Iris pigment epithelial cell (primary cell): ENCODE measurements at places on chromosomes 12 and 14.

DNA sequence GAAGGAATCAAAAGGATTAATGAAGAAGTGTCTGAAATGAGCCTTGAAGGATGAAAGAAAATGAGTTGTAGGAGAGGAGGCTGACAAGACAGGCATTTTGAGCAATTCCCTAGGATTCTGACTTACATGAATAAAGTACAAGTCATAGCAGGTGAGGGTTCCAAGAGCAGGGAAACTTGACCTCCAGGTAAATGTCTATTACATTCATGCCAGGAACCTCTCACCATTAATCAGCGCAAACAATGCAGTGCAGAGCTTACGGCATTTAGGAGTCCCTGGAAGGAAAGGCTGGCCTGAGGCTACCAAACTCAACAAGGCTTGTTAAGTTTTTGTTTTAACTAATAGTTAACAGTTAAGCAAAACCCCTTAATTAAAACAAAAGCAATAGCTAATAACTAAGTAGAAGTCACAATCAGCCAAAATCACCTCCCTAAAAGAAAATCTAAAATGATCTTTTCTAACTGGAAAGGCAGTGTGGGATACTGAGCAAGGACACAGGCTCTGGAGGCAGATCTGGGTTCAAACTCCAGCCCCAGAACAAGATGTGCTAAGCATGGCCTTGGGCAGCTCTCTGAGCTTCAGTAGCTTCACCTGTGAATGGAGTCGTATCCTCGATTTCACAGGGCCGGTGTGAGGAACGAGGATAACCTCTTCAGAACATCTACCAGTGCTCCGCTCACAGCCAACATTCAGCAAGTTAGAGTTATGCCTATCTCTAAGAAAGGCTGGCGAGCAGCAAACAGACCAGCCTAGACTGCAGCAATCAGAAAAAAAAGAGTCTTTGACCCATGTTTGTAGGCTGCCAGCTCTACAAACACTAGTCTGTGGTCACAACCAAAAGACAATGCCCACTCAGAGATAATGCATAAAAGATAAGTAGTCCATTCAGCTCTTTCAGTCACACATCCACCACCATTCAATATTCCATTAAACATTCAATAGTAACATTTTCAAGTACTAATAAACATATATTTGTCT, 16.9 kb downstream of the PPTC7 start:
- DNase-seq, result no peak

DNA sequence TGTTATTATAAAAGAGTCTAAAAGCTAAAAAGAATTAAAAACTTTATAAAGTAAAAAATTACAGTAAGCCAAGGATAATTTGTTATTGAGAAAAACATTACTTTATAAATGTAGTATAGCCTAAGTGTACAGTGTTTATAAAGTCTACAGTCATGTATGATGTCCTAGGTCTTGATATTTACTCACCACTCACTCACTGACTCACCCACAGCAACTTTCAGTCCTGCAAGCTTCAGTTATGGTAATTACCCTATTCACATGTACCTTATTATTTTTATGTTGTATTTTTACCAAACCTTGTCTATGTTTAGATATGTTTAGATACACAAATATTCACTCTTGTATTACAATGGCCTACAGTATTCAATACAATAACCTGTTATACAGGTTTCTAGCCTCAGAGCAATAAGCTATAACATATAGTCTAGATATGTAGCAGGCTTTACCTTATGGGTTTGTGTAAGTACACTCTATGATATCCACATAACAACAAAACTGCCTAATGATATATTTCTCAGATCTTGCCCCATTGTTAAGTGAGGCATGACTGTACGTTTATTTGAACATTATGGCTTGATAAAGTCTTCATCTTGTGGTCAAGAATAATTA, 113.7 kb upstream of the KITLG start:
- peak; percentile 62 for DNase-seq

GRCh38 chr14:103872481-103873113, 25.2 kb upstream of the PPP1R13B start:
- no peak for DNase-seq

DNA sequence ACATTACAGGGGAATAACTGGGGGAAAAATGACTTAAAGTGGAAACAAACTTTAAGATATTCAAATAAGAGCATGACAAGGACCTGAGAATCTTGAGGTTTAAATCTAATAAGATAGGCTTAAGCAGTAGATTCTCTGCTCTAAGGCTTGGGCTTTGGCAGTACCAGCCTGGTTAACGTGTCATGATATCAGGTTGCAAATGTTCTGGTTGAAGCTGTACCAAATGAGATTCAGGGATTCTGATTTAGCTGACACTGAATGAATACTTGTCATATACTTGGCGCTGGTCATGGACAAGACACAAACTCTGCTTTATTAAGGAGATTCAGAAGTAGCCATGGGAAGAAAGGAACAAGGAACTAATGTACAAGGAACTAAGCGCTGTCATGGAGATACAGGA, 6.1 kb downstream of the TCP11L2 start:
- no peak for DNase-seq

GRCh38 chr14:103749452-103749851, 33.8 kb downstream of the ZFYVE21 start:
- no peak for DNase-seq

DNA sequence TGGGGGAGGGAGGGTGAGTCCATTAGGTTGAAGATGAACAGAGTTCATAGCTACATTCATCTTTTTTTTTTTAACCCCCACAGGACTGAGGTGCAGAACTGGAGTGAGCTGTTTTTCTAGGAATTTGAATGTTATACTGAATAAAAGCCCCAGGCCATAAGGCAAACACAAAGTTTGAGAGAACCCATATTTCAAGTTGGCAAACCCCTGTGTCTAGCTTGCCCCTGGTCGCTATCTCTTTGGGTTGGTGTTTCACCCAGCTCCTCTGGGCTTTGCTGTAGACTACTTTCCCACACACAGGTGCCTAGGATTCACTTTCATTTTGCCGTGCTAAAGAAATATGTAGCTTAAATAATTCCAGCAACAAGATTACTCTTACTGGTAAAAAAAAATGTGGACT, 5.2 kb upstream of the LMO3 start:
- no peak for DNase-seq

- peak; percentile 81 for DNase-seq
Observed at GRCh38 chr12:42094277-42094676, 50.4 kb downstream of the GXYLT1 start.

- DNase-seq, result peak; percentile 67
Observed at GRCh38 chr12:120183211-120183631, 11.3 kb downstream of the GCN1 start.

DNA sequence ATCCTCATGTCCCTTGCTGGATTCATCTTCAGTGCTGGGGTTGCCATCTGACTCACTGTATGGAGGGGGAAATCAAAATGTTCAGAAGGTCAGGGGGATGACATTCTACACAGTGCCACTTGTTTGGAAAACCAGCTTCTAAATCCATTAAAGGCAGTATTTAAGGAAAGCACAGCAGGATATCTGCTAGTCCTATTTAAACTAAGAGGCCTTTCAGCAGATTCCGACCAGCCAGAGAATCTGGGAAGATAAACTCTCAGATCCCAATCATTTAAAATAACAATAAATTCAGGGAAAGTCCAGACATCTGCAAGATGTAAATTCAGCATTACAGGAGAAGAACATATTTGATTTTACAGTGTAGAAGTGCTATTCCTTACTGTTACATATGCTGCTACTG, 3.8 kb downstream of the SIX4 start:
- DNase-seq, result no peak

- DNase-seq, result no peak
Observed at GRCh38 chr12:55982319-55982936, 8.6 kb downstream of the RAB5B start.

- no peak for DNase-seq
Observed at GRCh38 chr12:113473400-113473799, 1.7 kb upstream of the LHX5 start.

- no peak for DNase-seq
Observed at GRCh38 chr14:24920265-24921075, 129.5 kb downstream of the STXBP6 start.

DNA sequence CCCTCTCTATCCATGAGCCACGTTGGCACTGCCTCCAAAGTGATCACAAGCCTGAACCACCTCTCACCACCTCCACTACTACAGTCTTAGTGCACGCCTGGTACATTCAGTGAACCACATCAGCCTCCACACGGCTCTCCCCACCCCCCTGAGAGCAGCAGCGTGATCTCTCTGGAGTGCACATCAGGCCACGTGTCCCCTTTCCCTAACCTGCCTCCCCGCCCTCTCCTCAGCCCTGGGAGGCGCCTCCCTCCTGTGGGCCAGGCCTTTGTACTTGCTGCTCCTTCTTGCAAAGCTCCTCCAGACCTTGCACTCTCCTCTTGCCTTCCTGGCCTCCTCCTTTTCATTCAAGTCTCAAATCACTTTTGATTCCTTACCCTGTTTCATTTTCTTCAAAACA, 49.8 kb downstream of the SLC6A12 start:
- DNase-seq, result no peak

DNA sequence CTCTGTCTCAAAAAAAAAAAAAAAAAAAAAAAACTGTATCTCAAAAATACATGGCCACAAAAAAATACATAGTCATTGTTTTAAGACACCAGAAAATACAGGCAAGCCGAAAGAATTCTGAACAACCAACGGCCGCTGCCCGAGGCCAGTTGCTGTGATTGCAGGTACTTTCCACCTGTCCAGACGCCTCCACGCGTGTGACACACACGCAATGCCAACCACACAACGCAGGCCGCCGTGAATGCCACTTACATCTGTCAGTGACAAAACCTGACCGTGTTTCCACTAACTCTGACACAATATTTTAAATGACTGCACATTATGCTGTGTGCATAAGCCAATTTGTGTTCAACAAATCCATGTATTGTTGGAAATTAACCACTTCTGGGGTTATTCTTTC, 22.4 kb upstream of the INF2 start:
- DNase-seq, result no peak

DNA sequence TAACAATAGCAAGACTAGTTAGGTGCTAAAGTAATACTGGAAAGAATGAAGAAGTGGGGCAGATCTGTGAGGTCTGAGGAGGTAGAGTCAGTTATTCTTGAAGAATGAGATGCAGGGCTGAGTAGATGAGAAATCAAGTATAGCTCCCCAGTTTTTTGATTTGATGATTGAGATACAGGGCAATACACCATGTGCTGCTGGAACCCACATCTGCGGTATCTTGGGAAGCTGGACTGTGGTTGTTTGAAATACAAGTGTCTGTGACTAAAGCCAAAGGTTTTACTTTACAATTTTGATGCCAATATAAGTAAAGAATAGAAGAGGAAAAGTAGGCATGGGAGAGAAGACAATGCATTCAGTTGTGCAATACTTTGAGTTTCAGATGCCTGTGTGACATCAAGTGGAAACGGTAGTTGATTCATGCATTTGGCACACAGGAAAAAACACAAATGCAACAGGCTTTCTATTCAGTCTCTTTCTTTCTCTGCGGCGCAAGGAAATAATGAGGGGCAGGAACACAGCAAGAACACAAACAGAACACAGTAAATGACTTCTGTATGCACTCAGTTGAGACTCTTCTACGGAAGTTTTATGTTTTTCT, 190.2 kb upstream of the SLC38A2 start:
- peak; percentile 94 for DNase-seq

GRCh38 chr12:76836633-76837032, 42.2 kb downstream of the CSRP2 start:
- DNase-seq, result no peak

DNA sequence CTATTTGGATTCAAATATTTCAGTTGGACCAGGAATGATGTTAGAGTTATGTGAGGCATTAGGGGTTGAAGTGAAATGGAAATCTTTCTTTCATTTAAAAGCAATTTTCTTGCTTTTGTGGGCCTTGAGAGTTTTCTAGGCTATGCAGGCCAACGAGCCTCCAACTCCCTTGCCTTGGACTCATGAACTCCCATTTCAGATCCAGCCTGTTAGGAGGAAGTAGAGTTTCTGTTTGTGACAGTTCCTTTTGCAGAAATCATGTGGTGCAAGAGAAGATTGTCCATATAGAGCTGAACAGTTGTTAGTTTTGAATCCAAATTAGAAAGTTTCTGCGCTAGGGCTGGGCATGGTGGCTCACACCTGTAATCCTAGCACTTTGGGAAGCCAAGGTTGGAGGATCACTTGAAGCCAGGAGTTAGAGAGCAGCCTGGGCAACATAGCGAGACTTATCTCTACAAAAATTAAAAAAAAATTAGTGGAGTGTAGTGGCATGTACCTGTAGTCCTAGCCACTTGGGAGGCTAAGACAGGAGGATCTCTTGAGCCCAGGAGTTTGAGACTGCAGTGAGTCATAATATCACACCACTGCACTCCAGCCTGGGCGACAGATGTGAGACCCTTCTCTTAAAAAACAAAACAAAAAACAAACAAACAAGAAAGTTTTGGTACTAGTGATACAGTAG, 47.3 kb upstream of the MED13L start:
- DNase-seq, result no peak
